Activated T-helper 1 cell treated with Interleukin-2 at 50 U/mL for 16 hours (primary cell): ENCODE measurements at places on chromosomes 5 and 9.

DNA sequence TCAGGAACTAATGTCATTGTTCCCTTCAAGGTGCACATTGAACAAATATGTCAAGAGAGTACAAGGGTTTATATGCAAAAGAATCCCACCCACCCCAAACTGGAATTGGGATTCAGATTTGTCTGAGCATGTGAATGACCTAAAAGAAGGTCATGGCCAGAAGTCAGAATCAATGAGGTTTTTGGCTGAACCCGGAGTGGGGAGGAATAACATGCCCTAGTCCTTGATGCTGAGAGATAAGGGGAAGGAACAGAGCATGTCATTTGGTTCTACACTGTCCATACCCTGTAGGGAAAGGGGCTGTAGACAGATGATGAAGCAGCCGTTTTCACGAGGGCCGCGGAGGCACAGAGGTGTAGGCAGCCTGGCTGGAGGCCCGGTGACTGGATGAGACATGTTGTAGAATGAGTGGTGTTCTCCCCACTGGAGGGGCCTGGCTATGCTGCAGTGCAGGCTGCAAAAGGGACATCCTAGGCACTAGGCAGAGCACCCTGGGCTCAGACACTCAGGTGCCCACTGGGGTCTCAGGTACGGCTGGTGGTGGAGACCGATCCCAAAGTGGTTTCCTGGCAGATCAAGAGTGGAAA, 65.9 kb downstream of the ZFAND5 start:
- no peak for DNase-seq

GRCh38 chr9:126395439-126396212, 69.0 kb downstream of the MVB12B start:
- no peak for DNase-seq

DNA sequence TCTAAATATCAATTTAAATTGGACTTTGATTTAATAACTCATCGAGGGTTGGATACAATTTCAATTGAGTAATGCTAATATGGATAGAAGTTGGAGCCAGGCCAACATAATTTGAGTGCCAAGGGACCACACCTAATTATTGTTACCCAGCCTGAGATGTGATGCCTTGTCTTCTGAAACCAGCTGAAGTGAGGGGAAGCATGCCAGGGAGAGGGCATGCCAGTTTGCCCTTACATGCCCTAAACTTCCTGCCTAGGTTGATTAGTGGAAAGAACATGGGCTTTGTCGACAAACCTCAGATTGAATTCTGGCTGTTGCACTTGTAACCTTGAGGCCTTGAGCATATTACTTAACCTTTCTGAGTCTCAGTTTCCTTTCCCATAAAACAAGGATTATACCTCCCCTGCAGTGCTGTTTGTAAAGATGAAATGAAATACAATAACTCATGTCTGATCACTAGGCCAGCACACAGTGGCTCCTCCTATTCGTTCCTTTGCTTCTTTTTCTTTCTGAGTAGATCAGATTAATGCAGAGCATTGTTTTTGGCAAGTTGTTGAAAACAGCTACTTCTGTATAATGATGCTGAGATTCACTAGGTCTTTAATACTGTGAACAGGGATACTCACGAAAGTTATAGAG, 412.8 kb downstream of the TLE4 start:
- no peak for DNase-seq

- DNase-seq: no peak
Measured at GRCh38 chr9:92310562-92310961, 14.6 kb downstream of the NOL8 start.

DNA sequence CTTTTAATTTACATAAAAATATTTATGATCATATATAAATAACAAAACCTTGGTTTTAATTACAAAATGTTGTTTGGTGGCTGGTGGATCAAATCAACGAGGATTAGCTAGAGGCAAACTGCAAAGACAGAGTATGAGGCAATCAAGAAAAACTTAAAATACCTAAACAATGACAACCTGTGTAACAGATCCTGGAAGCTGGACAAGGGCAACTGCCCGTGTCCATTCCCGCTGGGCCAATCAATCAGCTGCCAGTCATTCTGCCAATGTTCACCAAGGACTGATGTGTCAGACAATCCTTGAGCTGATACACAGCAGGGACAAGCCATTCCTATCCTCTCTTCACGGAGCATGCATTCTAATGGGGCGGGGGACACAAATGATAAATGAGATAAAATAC, 3.2 kb upstream of the TENT4A start:
- DNase-seq: no peak

DNA sequence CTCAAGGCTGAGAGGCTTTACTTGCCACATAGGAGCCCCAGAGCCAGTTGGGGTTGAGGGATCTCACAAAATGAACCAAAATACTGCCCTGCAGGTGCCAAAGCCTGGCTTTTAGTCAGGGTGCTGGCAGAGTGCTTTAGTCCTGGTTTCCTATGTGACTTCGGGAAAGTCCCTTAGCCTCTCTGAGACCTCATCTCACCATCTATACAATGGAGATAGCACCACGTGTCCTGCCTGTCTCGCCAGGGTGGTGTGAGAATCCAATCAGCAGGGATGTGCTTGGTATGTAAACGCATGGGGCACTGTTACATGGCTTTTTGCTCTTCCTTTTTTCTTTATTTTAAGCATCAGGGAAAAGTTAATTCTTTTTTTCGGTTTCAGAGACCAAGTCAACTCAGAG, 68.3 kb downstream of the SHB start:
- no peak for DNase-seq

DNA sequence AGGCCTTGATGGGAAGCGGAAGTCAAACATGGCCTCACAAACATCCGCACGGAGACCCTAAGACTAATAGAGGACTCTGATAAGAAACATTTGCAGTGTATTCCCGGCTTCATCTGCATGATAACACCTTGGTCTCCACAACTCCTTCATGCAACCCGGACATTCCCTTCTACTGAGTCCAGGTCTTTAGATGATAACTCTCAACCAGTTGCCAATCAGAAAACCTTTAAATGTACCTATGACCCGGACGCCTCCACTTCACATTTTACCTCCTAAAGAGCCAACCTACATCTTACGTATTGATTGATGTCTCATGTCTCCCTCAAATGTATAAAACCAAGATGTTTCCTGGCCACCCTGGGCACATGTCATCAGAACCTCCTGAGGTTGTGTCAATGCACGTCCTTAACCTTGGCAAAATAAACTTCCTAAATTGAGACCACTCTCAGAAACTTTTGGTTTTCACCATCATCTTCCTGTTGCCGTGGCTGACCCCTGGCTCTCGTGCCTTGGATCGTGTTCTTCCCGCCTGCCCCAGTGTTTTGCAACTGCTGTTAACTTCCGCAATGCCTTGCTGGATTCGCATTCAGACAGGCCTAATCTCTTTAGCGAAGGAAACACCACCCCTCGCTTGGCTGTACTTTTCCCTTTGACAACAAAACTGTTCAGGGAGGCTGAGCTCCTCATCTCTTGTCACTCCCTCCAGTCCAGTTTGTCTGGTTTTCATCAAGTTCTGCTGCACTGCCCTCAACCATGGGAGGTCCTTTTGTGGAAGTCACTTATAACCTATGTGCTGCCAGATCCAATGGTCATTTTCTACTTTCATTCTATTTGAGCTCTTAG, 1.1 kb upstream of the DAP start:
- DNase-seq: no peak

GRCh38 chr5:158832731-158833130, 267.0 kb downstream of the EBF1 start:
- DNase-seq: no peak

GRCh38 chr5:125550274-125550673, 803.8 kb upstream of the ZNF608 start:
- DNase-seq: no peak
